ENCODE measurements at places on chromosomes 2 and 18. TPM values are rescaled to one million over a fixed set of nuclear protein-coding genes. Genes with fewer than 3 reads are reported as not detected.
A peak's percentile ranks its signal among the peaks of the same experiment; 100 is the strongest.

GRCh38 chr2:127721311-127721977, 20.1 kb downstream of the SFT2D3 start:
- DNase-seq, result no peak

METTL5 gene
- total RNA-seq, result 33.2 TPM

MPP4 gene
- total RNA-seq, result 0.30 TPM

DNA sequence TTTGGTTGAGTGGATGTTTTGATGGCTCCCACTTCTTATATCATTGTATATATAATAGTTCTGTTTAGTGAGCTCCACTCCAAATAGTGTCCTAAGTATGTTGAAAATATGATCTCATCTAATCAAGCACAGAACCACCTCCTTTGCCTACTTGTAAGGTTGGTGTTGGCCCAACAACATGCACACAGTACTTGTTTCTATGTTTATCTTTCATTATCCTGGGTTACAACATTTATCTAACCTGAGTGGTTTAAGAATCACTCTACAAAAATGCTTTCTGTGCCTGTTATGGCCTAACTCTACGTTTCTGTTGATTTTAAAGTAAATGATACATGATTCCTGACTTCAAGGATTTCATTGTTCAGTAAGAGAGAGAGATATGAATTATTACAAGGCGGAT, 281.9 kb downstream of the FIGN start:
- DNase-seq, result no peak

DNA sequence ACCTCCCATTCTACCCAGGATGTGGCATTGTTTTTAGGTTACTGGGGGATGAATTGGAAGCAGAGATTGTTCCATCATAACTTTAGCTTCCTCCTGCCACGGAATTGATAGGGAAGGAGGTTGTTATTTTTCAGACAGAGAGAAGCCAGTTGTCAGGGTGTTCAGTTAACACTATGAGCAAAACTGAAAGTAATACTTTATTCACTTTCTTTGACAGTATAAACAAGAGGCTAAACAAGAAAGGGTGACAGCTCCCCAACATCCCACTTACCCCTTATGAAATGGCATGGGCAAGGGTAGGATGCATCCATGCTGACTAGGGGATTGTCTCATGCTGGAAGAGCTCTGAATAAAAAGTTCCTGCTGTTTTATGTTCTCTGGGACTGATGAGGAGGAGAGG, 36.4 kb upstream of the GAREM1 start:
- DNase-seq, result no peak

REG1A gene
- not detected for total RNA-seq

ADRA2B gene
- total RNA-seq, result 0.32 TPM

GRCh38 chr2:71556692-71557250, 103.4 kb downstream of the DYSF start:
- no peak for DNase-seq

DNA sequence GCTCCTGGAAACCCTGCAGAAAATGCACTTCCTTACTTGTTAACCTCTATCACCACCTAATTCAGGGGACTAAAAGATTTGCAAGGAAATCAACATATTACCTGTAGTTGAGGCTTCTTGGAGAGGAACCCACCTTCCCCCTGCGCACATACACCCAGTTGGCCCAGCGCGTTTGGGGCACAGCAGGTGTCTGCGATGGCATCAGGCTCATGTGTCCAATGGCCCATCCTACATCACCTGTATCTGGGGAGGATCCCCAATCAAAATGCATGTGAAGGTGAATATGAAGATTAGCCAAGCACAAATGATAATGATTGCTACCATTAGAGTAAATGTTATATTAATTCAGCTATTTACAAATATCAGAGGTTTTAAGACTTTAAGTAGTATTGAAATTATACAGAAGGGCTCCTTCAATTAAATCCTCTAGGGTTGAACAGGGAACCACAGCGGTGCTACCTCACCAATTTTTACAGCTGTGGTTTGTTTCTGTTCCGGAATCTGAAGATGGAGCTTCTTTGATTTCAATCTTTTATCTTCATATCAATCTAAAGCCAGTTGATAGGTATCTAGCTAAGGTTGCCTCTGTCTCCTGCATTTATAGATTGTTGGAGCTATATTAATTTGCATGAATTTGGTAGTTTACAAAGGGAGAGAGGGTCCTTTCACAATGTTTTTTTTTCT, 486.0 kb downstream of the RNF144A start:
- DNase-seq, result no peak

DNA sequence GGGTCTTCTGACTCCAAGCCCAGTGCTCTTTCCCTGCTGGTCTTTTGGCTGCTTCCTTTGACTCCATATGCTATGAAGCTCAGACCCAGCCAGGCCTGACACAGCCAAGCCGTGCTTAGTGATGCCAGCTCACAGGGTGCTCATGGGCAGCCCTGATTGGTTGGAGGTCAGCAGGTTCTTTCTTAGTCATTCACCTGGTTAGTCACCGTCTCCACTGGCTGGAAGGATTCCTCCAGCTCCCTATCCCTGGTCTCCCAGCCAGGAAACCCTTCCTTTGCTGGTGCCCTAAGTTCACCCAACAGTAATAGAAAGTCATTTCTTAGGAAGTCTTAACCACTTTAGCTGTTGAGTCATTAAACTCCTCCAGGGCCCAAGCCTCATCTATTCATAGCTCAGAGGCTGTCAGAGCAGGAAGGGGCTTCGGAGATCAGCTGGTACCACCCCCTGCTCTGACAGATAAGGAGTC, 3.9 kb downstream of the KCNK3 start:
- DNase-seq, result no peak

DNA sequence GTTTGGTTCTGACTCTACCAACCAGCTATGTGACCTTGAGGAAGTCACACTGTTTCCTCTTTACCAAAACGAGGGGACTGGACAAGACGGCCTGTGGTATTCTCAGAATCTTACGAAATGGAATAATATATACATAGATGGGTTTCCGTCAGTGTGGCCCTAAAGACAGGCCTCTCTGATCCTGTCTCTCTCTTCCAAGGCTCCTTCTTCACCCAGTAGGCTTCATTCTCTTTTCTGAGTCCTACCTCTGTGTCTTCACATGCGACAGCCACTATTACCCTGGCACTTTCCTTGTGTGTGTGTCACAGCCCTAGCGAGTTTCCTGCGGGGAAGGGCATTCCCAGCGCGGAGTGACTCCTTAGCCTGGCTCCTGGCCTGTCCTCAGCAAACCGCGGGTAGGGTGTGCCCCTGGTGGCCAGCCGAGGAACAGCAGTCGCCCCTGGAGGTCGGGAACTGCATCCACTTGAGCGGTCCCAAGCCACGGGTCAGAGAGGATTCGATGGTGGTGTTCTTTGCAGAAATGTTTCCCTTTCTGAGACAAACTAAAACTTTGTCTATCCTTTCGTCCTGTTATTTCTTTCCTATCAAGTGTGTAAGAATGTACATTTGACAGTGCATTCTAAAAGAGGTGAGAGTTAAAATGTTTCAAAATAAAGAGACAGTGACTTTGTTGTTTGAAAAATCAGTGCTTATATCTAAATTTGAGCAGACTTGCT, 63.3 kb downstream of the RAB31 start:
- peak; percentile 86 for DNase-seq

DNA sequence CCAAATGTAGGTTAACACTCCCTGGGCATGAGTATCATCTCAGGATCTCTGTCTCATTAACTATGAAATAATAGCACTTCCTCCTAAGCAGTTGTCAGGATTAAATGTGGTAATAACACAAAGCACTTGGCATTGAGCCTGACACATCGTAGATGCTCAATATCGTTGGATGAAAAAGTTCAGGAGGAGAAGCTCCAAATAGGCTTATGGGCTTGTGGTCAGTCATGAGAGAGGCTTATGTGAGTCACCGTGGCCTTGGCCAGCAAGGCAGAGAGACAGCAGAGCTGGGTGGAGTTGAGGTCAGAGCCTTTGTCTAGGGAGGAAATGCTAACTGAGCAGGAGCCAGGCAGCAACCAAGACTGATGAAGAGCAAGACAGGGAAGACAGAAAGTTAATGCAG, 68.3 kb upstream of the PPM1B start:
- peak; percentile 58 for DNase-seq

GRCh38 chr2:215521031-215521430, 85.2 kb upstream of the FN1 start:
- no peak for DNase-seq

IL1RN gene
- 20.1 TPM for total RNA-seq

DNA sequence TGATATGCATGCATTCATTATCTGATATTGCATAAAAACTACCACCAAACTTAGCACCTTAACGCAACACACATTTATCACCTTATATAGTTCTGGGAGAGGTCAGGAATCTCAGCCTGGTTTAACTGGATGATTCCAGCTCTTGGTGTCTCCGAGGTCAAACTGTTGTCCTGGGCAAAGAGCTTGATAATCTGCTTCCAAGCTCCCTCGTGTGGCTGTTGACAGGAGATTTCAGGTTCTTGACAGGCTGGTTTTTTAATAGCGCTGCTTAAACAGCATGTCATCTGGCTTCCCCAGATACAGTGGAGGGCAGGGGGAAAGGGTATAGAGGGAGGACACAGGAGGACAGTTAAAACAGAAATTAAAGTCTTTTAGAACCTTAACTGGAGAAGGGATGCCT, 785.0 kb downstream of the CNTNAP5 start:
- no peak for DNase-seq

NXPH2 gene
- total RNA-seq, result not detected

DNA sequence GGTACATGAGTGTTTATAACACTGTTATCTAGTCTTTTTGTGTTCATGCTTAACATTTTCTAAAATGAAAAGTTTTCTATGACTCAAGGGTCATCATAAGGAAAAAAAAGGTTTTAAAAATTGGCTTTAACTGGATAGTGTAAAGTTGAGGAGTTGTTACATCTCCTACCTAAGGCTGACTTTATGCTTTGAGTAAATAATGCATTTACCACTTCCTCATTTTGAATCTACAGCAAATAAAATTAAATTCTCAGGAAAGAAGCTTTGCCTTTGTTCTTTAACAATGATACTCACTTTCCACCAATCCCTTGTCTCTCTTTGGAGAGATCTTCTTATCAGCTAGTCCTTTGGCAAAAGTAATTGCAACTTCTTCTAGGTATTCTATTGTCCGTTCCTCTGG, 29.7 kb downstream of the HADHA start:
- DNase-seq, result no peak

SERPINB12 gene
- not detected for total RNA-seq

DNA sequence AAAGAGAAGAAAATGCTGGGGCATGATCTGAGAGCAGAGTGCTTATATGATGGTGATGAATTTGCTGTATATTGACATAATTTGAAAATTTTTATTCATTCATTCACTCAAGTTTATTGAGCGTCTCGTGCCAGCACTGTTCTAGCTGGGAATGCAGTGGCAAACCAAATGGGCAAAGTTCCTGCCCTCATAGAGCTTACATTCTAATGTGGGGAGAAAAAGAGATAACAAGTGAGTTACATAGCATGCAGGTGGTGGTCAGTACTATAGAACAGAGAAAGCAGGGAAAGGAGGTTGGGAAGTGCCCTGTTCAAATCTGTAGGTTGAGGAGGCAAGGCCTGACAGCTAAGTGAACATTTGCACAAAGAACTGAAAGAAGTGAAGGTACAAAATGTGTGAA, 4.3 kb downstream of the CEP192 start:
- DNase-seq, result no peak

GRCh38 chr18:51235009-51235789, 37.7 kb upstream of the MEX3C start:
- no peak for DNase-seq

MPHOSPH10 gene
- 26.0 TPM for total RNA-seq

DNA sequence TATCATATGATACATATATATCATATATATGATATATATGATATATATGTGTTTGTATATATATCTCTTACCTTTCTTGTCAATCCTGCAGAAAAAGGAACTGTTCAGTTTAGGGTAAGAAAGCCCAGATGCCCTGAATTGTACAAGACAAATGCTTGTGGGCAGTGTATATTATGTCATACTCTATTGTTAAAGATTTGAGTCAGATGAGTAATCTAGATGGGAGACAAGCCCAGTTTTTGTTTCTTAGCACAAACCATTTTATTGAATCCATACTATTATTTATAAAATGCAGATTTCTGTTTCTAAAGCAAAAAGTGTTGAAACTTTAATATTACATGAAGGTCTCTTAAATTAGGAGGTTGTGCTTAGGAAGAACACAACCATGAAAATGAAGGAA, 90.6 kb downstream of the VRK2 start:
- DNase-seq, result no peak

SLC5A7 gene
- total RNA-seq, result 0.30 TPM

DNA sequence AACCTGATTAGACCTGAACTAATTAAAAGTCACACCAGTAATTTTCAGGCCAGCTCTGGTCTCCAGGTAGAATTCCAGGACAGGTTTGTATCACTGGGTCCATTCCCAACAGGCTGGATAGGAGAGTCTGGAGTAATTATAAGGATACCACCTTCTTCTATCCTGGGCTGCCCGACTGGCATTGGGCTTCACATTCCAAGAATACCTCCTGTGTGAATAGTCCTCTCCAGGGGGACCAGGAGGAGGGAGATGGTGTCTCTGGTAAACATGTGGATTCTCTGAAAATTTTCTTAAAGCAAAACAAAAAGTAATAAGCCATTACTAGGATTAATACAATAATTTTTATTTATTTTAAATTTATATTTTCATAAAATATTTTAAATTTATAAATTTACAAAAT, 17.3 kb downstream of the DUSP11 start:
- DNase-seq, result no peak

TP53I3 gene
- 34.4 TPM for total RNA-seq

APCDD1 gene
- 33.4 TPM for total RNA-seq

CHRND gene
- total RNA-seq, result not detected

DNA sequence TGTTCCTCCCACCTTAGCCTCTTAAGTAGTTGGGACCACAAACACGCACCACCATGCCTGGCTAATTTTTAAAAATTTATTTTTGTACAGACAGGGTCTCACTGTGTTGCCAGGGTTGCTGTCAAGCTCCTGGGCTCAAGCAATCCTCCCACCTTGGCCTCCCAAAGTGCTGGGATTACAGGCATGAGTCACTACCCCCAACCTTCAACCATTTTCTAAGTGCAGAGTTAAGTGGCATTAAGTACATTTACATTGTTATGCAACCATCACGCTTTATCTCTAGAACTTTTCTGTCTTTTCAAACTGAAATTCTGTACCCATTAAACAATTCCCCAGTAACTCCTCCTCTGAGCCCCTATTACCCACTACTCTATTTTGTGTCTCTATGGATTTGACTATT, 45.9 kb upstream of the AFF3 start:
- no peak for DNase-seq

DNA sequence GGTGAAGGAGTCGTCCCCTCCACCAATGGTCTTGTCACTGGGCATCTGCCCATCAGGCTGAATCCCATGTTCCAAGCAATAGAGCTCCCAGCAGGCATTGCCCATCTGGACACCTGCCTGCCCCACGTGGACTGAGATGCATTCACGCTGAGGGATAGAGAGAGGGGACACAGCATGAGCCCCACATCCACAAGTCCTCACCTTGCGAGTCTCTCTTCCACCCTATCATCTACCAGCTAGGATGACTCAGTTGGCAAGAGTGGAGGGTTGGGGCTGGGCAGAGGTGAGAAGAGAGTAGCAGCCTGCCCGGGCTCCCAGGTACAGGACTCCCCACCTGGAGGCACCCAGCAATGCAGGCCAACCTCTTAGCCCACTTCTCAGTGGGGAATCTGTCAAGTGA, 959 bp upstream of the TUBA4B start:
- DNase-seq, result no peak

Data from lower lobe of right lung (tissue), 2 donors.